ENCODE measurements at places on chromosomes 7 and 10.

GRCh38 chr10:44994752-44995530 is 5.8 kb upstream of the ZNF22 start:
- DNase-seq = no peak

GRCh38 chr7:29606287-29606721 is 42.7 kb downstream of the PRR15 start:
- DNase-seq = no peak

GRCh38 chr7:155009570-155010157 is 6.7 kb upstream of the PAXIP1 start:
- no peak for DNase-seq

GRCh38 chr7:48540746-48541145 is 369.5 kb downstream of the ABCA13 start:
- no peak for DNase-seq

DNA sequence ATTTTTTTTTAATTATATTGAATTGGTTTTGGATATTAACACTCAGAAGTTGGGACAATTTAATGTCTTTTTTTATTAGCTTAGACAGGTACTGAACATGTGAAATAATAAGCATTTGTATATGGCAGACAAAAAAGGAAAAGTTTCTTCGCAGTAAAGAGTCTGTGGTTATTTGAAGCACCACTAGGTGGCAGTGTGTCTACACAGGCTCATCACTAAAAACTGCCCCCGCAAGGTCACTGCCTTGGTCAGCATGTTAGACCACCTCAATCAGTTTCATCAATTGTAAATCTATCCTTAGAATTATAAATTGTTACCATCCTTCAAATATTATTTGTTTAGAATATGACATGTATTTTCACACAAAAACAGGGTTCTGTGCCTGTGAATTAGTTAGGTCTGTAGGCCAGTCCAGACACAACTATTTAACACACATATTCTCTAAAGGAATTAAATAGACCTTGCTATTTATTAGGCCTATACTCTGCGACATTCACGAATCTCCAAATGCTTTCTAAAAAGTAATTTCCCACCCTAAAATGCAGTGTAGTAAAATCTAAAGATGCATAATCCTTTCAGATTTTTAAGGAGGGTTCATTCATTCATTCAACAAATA is 17.0 kb downstream of the PNLIPRP3 start:
- DNase-seq = no peak

DNA sequence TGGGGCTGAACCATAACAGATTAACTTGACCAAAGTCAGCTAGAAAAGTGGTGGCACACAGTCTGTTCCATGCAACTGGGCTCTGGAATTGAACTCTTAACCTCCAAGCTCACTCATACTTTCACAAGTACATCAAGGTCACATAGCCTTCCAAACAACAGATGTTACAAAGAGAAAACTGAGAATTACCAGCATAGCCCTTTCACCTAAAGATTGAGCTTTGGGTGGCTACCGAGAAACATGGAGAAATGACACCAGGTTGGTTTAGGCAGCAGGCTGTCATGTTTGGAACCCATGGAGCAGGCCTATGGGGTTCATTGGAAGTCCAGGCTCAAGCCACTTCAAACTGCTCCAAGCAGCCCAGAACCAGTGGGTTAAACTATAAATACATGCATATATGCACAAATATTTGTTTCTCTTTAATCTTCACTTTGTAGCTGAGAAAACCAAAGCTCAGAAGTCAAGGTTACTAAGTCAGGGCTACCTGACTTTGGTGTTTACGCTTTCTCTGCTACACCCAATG is 59.1 kb downstream of the MALSU1 start:
- no peak for DNase-seq

Measured in NCI-H1930 (cell line).